Stimulated activated naive CD4-positive, alpha-beta T cell (primary cell): ENCODE measurements at places on chromosomes 7 and 10.

DNA sequence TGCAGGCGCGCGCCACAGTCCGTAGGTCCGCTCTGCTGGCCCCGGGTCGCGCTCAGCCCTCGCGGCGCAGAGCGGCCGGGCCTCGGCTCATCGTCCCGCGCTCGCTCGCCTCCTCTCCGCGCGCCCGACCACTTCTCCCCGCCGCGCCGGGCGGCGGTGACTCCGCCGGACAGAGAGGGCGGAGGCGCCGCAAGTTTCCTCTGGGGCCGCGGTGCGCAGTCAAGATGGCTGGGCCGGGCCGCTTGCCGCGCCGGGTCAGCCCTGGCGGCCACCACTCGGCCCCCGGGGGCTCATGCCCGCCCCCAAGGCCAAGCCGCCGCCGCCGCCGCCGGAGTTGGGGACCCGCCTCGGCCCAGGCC lies 441 bp downstream of the FZD8 start:
- DNase-seq, result no peak

DNA sequence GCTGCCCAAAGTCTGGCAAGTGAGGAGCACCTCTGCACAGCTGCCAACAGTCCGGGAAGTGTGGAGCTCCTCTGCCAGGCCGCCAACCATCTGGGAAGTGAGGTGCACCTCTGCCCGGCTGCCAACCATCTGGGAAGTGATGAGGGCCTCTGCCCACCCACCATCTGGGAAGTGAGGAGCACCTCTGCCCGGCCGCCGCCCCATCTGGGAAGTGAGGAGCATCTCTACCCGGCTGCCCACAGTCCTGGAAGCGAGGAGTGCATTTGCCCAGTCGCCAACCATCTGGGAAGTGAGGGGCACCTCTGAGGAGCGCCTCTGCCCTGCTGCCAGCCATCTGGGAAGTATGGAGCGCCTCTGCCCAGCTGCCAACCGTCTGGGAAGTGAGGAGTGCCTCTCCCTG lies 893.7 kb downstream of the TYW1 start:
- no peak for DNase-seq

GRCh38 chr7:119969763-119970162 lies 303.2 kb upstream of the KCND2 start:
- DNase-seq, result no peak

DNA sequence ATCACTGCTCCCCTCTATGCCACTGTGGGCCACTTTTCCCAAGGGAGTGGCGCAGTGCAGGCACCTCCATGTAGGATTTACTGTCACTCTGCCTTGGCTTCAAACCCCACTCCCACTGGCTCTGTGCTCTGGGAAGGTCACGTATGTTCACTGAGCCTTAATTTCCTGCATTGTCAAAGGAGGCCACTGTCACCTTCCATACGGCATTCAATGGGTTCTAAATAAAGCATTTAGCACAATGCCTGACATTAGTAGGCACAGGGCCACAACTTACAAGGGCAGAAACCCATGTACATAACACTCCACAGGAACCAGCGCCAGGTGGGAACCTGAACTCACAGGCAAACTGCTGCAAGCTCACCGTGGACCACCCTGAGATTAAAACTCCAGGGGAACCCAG lies 196.4 kb downstream of the USP6NL start:
- DNase-seq, result no peak

DNA sequence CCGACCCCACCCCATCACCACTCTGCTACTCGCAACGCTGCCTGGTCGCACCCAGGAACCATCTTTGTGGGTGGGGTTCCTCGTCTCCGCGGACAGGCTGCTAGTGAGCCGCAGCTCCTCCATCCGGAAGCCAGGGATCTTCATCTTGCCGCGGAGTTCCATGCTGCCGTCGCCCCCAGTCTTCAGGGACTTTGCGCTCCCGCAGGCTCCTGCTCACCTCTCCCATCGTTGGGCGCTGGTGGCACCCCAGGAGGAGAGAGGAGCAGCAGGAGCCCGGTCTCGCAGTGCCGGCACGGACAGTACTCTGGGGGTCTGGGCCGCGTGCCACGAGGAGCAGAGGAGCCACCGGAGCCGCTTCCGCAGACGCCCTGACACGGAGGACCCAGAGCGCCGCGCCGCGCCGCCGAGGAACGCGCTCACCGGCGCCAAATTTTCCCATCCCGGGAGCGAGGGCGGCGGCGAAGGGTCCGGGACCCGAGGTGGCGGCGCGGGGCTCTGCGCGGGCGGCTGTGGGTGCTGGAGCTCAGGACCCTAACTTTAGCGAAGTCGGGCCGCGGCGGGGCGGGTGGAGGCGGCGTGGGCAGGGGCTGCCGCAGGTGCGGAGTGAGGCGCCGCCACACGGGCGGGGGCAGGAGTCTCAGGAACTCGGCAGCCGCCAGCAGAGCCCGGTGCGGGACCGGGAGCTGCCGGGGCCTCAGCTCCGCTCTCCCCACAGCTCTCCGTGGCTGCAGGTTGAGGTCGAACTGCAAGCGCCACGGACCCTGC lies 750.1 kb upstream of the SORCS1 start:
- no peak for DNase-seq

DNA sequence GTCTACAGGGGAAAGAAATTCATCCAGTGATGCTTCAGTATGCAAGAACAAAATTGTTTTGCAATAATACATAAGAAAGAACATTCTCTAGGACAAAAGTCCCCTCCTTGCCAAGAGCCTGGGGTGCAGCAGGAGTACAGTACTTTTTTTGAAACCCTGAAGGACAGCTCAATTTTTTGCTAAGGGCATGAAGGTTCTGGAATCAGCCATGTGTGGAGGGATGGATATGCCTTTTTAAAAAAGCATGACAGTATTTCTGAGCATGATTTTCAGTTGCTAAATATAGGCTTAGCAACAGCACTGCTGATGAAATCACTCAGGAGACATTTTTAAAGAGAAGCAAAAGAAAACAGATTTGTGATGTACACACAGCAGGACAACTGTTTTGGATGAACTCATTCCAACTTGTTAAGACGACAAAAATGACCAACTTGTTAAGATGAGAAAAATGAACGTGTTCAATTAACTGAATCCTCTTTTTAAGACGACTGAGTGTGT lies 39.3 kb downstream of the HBP1 start:
- no peak for DNase-seq

DNA sequence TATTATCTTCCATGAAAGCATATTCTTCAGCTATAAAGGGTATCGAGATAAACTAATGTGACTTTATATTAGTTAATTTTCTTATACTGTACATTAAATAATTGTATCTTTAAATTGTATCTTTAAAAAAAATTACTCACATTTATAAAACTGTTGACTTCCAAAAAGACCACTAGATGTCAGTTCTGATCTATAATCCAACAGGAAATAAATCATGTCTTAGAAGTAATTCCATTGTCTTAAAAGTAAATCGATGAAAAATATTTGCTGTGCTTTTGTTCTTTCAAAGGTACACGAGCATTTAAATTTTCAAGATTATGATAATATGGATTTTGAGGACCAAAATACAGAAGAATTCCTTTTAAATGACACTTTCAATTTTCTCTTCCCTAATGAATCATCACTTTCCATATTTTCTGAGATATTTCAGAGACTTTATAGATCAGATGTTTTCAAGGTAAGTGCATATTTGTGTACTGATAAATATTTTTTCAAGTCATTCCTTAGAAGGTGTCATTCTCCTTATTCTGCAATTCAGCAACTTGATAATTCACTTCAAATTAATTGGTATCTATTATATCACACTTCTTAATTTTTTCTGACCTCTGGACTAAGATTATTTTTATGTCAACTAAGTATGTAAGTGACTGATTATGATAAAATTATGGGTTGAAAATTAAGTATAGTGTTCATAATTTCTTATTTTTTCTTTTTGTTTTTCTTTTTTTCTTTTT lies 138.5 kb downstream of the CPED1 start:
- DNase-seq, result no peak

GRCh38 chr10:97882142-97883091 lies 32.8 kb downstream of the GOLGA7B start:
- DNase-seq, result no peak

- no peak for DNase-seq
Measured at GRCh38 chr10:6603142-6604125, 23.4 kb upstream of the PRKCQ start.

- no peak for DNase-seq
Measured at GRCh38 chr10:131350660-131351059, 39.1 kb upstream of the TCERG1L start.

GRCh38 chr7:18445483-18445882 lies 50.1 kb upstream of the HDAC9 start:
- no peak for DNase-seq

DNA sequence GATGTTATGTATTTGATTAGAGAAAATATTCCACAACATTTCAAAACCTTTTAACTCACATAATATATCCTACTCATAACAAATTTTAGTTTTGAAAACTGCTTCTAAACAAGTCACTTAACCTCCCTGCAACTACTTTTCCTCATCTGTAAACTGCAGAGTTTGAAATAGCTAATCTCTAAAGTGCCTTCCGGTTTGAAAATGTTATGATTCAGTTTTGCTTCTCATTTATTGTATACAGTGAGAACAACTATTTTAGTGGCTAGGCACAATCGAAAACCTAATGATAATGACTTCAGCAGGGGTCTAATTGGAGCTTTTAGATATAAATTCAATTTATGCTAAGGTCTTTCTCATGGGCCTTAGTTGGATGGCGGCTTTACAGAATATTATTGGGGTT lies 30.7 kb upstream of the TEX47 start:
- no peak for DNase-seq

GRCh38 chr7:33880787-33881186 lies 24.6 kb upstream of the BMPER start:
- no peak for DNase-seq

DNA sequence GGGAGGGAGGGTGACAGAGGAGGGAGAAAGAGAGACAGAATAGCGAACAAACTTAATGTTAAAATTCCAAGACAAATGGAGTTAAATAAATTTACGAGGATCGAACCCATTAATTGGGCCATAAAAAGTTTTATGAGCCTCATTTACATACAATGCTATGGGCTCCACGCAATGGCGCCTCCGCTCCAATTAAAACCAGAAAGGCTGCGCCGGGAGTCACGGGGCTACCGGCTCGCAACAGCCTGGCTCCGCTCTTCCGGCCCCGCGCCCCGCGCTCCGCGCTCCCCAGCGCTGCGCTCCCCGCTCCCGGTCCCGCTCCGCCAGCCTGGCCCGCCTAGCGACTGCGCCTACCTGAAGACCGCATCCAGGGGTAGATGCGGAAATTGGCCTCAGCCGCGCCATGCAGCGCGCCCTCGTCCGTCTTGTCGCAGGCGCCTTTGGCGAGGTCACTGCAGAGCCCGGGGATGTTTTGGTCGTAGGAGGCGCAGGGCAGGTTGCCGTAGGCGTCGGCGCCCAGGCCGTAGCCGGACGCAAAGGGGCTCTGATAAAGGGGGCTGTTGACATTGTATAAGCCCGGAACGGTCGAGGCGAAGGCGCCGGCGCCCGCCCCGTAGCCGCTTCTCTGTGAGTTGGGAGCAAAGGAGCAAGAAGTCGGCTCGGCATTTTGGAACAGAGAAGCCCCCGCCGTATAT lies 513 bp downstream of the HOXA7 start:
- DNase-seq, result no peak

GRCh38 chr7:50355817-50356178 lies 51.3 kb downstream of the IKZF1 start:
- DNase-seq, result no peak

GRCh38 chr7:80873140-80873539 lies 45.7 kb downstream of the SEMA3C start:
- no peak for DNase-seq

DNA sequence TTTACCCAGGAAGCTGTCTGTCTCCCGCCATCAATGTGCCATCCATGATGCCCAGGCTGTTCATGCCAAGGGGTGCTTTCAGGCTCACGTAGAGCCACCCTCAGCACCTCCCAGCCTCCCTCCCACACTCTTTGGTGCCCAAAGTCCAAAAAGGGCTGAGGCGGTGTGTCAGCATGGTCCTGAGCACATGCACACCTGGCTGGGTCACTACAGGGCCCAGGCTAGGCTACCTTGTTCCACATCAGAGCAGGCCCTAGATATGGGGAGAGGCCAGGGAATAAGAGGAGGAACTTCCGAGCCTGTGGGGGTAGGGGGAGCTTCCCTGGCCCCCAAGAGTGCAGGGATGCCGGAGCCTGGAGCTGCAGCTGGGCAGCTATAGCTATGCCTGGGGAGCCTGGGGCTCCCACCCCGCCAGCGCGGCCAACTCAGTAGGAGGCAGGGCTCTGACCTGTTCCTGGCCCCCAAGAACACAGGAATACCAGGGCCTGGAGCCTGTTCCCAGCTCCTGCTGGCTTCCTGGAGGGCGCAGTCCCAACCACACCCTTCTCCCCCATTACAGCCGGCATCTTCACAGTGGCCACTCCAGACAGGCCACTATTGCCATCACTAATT lies 133.2 kb upstream of the C7orf33 start:
- DNase-seq, result no peak

DNA sequence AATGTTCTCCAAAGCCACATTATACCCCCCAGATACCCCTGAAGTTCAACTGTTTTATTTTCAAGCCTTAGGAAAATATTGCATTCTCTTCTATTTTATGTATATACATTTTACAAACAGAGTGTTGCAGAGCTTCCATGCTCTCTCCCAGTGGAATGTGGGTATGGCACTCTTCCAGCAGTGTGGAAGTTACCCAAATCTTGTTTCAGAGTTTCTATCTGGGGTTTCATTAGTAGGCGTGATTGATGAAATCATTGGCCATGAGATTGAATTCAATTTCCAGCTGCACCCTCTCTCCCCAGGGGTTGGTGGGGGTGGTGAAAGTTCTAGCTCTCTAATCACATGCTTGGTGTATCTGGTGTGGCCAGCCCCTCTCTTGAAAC lies 350.4 kb downstream of the RPS24 start:
- DNase-seq, result no peak

DNA sequence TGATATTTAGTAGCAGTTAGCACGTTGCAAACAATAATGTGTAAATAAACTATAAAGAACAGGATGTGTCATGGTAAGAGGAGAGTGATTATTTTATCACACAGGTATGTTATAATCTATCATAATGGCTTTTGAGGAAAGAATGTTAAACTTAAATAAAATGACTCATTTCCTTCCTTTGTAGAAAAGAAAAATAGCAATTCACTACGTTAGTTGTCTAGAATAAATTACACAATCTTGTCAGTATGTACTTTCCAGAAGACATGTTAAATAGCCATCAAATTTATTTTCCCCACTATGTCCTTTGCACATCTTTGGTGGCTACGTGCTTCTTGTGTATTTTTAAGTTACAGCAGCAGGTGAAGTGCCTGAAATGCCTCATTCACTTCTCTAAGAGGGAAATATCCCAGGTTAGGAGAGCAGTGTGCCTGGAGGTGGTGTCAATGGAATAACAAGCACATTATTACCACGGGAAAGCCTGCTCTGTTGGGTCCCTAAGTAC lies 133.8 kb downstream of the SEMA3A start:
- DNase-seq, result no peak

GRCh38 chr7:25481891-25482290 lies 253.6 kb upstream of the NPVF start:
- DNase-seq, result no peak
